ENCODE measurements at places on chromosomes 3 and 15. TPM values are rescaled to one million over a fixed set of nuclear protein-coding genes. Genes with fewer than 3 reads are reported as not detected.
A peak's percentile ranks its signal among the peaks of the same experiment; 100 is the strongest.

The COL6A5 gene
- total RNA-seq: not detected

The CCR4 gene
- total RNA-seq: not detected

The CCR3 gene
- total RNA-seq: 0.17 TPM

The AP3S2 gene
- total RNA-seq: 51.9 TPM

The UQCRC1 gene
- total RNA-seq: 207 TPM

The AMT gene
- 9.7 TPM for total RNA-seq

GRCh38 chr3:29285471-29286071 is 4.7 kb downstream of the RBMS3 start:
- DNase-seq: no peak

DNA sequence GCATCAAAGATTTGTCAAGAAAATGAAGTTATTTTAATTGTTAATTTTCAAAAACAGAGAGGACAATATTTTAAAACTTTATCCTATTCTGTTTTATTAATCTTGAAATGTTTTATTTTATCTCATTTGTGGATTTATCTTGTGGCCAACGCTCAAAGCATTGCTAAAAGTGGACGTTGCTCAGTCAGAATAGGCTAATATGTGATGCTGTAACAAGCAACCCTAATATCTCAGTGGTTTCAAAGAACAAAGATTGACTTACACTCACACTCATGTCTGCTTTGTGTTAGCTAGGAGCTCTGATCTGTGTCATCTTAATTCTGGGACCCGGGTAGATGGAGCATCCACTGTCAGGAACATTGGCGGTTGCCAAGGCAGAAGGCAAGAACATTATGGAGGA is 86.0 kb upstream of the PLCL2 start:
- DNase-seq: no peak

- DNase-seq: no peak
These were observed 112.0 kb upstream of the SLC7A14 start for GRCh38 chr3:170697908-170698307.

DNA sequence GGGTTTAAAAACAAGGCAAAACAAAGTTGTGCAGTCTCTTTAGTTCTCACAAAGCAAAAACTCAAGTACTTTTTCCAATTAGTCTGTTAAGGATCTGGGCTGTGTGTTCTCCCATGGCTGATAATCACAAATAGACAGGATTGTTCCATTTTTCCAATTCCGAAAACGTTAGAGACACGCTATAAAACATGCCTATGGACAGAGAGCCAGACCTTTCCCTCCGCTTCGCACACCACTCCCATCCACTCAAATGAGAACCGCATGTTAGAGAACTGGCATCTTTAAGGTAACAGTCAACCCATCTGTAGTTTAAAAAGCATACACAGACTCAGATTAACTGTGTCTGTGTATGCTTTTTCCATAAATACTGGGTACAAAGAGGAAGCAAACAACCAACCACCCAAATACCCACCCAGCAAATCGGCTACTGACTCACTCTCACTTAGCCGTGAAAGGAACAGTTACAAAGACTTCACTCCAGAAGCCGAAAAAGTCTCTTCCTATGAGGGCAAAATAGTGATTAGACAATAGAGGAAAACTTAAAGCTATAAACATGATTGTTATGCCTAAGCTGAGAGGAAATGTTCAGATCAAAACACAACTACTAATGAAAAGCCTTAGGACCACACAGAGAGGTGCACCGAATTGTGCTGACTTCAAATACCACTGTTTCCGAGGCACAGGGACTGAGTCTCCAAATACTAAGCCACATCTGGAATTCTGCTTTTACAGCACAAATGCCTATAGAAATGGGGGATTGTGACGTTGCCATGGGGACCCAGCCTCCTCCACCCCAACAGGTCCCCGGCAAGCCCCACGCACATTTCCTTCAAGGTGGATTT is 36.1 kb downstream of the IL17RD start:
- DNase-seq: no peak

DNA sequence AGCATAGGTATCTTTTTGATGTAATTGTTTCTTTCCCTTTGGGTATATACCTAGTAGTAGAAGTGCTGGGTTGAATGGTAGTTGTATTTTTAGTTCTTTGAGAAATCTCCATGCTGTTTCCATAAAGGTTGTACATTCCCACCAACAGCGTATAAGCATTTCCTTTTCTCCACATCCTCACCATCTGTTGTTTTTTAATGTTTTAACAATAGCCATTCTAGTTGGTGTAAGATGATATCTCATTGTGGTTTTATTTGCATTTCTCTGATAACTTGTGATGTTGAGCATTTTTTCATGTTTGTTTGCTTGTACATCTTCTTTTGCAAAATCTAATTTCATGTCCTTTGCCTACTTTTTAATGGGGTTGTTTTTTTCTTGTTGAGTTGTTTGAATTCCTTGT is 80.0 kb upstream of the TMC3 start:
- no peak for DNase-seq

GRCh38 chr15:95857124-95857757 is 473.3 kb upstream of the NR2F2 start:
- no peak for DNase-seq

- DNase-seq: no peak
These were observed 53.0 kb upstream of the SEC22A start for GRCh38 chr3:123148772-123149171.

DNA sequence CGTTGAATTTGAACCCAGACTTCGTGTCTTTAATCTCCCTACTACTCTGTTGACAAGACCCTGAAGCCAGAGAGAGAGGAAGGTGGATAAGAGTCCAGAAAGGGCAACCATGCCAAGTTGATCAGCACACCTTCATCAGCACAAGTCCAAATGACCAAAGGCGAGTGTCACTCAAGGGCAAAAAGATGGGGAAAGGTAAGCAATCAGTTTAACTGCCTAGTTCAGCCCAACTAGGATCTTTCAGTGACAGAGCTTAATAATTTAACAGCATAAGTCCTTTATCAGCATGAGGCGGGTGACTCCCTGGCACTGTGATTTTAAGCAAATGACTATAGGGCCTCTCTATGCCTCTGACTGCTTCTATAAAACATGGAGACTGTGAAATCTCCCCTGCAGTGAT is 6.2 kb downstream of the SUCLG2 start:
- DNase-seq: no peak

- no peak for DNase-seq
These were observed 45.0 kb downstream of the ZMAT3 start for GRCh38 chr3:179026636-179027035.

GRCh38 chr15:46442901-46443590 is 808.2 kb downstream of the SQOR start:
- DNase-seq: no peak

DNA sequence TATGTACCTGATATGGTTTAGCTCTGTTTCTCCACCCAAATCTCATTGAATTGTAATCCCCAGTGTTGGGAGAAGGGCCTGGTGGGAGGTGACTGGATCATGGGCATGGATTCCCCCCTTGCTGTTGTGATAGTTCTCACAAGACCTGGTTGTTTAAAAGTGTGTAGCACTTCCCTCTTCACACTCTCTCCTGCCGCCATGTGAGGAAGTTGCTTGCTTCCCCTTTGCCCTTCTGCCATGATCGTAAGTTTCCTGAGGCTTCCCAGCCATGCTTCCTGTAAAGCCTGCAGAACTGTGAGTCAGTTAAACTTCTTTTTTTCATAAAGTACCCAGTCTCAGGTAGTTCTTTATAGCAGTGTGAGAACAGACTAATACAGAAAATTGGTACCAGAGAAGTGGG is 93.1 kb downstream of the C3orf70 start:
- DNase-seq: no peak

DNA sequence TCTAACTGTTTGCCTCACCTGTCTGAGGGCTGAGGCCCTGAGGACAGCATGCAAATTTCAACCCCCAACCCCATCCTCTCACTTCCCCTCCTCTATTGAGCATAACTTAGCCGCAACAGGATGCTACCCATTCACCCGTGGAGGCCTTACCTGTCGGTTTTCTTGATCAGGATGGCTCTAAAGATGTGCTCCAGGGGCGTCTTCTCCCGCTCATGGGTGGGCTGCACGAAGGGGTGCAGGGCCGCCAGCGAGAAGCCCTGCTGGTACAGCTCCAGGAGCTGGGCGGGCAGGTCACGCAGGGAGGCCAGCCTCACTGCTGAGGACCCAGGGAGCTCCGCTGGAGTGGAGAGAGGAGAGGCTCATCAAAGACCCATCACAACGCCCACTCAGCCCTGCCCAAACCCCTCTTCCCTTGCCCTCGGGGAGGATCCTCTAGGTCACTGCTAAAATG is 79.8 kb downstream of the RFTN1 start:
- no peak for DNase-seq

GRCh38 chr15:31148297-31149087 is 47.0 kb upstream of the TRPM1 start:
- no peak for DNase-seq

- no peak for DNase-seq
These were observed 471.8 kb downstream of the GBE1 start for GRCh38 chr3:81289676-81290075.

DNA sequence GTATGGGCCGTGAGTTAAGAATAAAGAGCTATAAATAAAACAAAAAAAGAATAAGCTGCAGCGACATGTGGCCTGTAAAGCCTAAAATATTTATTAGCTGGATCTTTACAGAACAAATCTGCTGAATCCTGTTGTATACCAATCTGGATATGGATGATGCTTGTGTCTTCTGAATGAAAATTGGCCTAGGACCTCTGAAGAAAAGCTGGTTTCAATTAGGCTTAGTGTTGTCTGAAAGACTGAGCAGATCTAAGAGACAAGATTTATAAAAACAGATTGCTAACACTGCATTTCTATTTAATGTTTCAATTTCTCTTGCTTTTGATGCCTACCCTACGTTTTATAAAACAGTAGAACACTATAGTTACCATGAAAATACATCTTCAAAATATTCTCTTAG is 57.9 kb downstream of the ST3GAL6 start:
- DNase-seq: no peak

GRCh38 chr15:55402707-55403106 is 5.5 kb downstream of the CCPG1 start:
- DNase-seq: no peak

DNA sequence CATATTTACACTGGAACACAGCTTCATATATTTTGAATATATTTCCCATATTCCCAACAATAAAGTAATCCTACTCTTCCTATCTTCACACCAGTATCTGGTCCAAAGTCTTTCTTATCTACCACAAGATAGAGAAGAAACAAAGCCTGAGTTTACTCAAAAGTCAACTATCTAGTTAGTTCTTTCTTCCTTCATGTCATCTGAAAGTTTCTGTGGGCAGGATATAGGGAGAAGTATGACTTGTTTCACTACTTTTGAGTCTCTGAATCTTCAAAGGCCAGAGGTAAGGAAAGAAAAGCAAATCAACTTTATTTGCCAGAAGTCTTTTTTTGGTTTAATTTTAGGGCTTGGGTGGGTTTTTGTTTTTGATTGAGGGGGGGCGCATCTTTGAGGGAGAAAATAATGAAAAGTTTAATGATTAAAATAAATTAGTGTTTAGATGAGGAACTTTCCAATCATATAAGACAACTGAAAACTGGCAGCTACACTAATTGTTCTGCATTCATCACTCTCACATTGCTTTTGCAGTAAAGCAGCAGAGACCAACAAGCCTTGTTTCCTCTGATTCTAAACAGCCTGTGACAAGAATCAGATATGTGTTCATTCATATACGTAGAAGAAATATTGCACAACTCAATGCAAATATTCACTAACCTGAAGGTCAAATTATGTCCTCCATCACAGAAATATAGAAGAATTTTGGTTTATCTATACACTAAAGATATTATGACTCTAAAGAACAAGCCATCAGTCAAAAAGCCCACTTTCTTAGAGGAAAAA is 421.4 kb downstream of the SHQ1 start:
- no peak for DNase-seq

- peak; percentile 73 for DNase-seq
These were observed 79.1 kb upstream of the MEF2A start for GRCh38 chr15:99486371-99487336.

DNA sequence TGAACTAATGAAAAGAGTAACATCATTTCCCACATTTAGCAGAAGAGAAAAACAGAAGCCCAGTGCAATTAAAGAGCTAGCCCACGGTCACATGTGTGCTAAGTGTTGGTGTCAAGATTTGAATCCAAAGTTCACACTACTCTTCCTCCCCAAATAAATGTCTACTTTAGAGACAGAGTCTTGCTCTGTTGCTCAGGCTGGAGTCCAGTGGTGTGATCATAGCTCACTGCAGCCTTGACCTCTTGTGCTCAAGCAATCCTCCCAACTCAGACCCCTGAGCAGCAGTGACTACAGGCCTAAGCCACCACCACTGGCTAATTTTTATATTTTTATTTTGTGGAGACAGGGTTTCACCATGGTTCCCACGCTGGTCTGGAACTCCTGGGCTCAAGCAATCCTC is 4.8 kb downstream of the OSBPL10 start:
- DNase-seq: no peak

DNA sequence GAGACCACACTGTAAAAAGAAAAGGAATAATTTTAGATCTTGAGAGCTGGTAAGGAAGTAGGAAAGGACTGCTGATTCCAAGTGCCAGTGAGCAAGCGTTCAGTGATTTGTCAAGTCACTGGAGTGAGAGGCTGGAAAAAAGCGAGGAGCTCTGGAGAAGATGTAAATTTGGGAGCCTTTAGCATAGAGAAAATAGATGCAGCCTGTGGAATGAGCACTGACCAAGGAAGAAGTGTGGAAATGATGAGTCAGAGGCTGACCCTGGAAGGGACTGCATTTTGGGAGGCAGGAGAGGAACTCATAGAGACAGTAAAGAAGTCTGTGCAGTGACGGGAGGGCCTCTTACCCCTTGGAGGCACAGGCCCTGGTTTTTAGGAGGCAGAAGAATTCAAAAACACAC is 17.1 kb upstream of the ABTB1 start:
- DNase-seq: no peak

DNA sequence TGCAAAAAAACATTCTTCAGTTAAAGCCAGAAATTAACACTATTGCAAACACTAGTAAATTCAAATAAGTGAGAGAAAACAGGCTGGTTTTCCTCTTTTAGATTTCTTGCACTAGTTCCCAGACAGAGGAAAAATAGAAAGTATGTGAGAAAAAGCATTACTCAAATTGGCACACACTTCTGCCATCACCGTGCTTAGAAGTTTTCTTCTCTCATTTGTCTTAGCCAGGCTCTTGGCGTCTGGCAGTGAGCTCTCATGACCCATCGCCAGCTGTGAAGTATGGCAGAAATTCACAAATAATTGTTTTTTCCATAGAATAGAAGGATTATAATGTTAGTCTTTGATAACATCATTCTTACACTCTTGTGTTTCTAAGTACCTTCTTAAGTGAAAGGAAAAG is 515.9 kb downstream of the GBE1 start:
- DNase-seq: no peak

GRCh38 chr3:3594986-3595385 is 204.2 kb upstream of the LRRN1 start:
- DNase-seq: no peak

- DNase-seq: no peak
These were observed 61.8 kb downstream of the GAP43 start for GRCh38 chr3:115685097-115685496.

- DNase-seq: no peak
These were observed 38.1 kb upstream of the CHRNB4 start for GRCh38 chr15:78679089-78679511.

Measured in Calu3 (cell line).